ENCODE measurements at places on chromosomes 11 and 22.
A peak's percentile ranks its signal among the peaks of the same experiment; 100 is the strongest.

- DNase-seq, result no peak
Measured at GRCh38 chr11:76724171-76724768, 53.7 kb upstream of the LRRC32 start.

DNA sequence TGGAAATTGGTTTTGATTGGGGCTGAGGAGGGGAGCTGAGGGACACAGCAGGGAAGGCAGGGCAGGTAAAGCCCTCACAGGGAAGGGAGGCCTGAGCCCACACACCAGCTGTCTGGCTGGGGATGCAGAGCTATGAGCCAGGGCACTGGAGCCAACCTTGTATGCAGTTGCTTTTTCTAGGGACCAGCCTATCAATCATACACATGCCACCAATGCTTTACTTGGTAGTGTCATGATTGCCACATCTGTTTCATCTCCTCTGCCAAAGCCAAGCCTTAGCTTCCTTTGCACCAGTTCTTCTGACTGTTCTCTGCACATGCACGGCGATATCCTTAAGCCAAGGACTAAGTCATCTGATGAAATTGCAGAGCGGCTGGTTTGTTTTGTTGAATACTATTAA is 207.1 kb upstream of the PLET1 start:
- DNase-seq, result no peak

DNA sequence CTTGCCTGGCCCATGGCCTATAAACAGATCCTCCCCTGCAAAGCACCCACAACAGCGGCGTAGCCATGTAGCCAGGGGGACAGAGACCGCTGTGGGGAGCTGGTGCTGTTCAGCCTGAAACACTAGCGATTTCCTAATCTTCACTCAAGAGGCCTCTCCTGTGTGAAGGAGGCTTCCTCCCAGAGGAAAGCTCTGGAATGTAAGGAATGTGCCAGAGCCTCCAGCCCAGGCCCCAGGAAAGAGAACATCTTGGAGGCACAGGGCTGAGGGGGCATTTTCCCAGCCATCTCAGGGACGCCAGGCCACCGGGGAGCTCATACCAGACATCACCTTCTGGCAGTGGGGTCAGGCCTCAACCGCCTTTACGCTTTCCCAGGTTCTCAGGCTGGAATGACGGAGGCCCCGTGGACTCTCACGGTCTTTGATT is 24.0 kb downstream of the MIAT start:
- peak; percentile 81 for DNase-seq

DNA sequence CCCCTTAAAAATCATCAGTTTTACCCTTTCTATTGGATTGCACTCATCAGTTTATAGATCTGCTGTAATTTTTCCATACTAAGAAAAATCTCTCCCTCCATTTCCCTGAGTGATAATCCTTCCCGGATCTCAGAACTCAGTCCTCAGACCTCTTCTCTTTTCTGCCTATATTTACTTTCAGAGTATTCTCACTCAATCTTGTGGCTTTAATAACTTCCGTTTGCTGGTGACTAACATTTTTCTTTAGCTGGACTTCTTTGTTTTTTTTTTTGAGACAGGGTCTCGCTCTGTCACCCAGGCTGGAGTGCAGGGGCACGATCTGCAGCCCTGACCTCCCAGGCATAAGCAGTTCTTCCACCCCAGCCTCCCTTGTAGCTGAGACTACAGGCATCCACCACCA is 10.4 kb downstream of the ATXN10 start:
- no peak for DNase-seq

DNA sequence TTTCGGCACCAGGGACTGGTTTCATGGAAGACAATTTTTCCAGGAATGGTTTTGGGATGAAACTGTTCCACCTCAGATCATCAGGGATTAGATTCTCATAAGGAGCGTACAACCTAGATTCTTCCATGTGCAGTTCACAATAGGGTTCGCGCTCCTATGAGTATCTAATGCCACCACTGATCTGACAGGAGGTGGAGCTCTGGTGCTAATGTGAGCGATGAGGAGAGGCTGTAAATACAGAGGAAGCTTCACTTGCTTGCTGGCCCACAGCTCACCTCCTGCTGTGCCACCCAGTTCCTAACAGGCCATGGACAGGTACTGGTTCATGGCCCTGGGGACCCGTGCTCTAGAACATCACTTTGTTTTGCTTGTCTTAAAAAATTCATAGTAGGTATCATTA is 41.8 kb upstream of the AMPD3 start:
- DNase-seq, result no peak

- DNase-seq, result no peak
Measured at GRCh38 chr22:17734187-17734586, 40.1 kb downstream of the BID start.

GRCh38 chr22:37088108-37088605 is 21.4 kb downstream of the TMPRSS6 start:
- no peak for DNase-seq

- no peak for DNase-seq
Measured at GRCh38 chr11:100753571-100753970, 66.5 kb downstream of the ARHGAP42 start.

GRCh38 chr22:47623066-47623762 is 860.8 kb downstream of the TBC1D22A start:
- DNase-seq, result no peak

DNA sequence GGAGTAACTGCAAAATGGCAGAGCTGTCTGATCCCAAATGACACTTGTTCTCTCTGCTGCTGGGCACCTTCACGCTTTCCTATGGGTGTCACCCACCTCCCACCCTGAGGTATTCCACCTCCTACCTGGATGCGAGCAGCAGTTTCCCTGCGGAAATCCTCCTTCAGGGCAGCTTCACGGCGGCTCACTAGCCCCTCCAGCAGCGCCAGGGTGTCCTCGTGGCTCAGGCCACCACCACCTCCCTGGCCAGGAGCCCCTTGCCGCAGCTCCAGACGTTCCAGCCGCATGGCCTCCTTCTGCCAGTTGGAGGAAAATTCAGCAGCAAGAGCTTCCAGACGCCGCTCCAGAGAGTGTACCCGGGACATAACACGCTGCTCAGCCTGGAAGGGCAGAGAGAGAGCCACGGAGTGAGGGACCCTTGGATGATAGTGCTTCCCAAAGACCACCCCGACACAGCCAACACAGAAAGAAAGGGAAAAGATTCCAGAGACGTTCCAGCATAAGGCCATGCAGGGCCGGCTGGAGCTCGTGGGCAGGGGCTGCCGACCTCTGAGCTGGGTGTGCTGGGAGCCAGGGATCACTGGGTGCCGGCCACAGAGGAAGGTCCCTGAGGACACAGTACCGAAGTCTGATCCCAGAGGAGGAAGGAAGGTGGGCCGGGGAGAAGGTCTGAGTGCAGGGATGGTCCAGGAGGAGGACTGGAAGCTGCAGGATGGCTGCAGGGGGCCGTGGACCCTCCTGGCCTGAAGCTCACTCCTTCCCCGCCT is 13.4 kb downstream of the SUN2 start:
- DNase-seq, result no peak

GRCh38 chr22:43292630-43293018 is 50.5 kb downstream of the SCUBE1 start:
- DNase-seq, result no peak

DNA sequence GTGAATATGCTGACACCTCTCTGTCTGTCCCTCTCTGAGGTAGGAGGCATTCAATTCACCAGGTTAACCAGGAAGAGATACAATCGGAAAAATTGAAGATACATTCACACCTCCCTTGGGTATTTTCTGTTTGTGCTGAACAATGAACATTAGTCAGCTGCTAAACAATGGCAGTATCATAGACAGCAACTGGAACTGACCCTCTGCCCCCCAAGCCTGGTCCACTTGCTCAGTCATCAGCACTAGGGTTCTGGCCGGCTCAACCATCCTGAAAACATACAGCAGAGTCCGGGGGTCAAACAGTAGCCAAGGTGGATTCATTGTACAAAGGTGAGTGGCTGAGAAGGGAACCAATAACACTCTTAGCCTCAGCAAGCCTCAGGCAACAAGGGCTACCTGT is 4.0 kb downstream of the NECTIN1 start:
- no peak for DNase-seq
